ENCODE measurements at places on chromosomes 16 and 17. TPM values are rescaled to one million over a fixed set of nuclear protein-coding genes. Genes with fewer than 3 reads are reported as not detected.
A peak's percentile ranks its signal among the peaks of the same experiment; 100 is the strongest.

GRCh38 chr16:8376430-8376829 is 213.9 kb downstream of the TMEM114 start:
- DNase-seq: no peak

GRCh38 chr16:68290450-68290849 is 20.3 kb downstream of the SLC7A6OS start:
- DNase-seq: no peak

DNA sequence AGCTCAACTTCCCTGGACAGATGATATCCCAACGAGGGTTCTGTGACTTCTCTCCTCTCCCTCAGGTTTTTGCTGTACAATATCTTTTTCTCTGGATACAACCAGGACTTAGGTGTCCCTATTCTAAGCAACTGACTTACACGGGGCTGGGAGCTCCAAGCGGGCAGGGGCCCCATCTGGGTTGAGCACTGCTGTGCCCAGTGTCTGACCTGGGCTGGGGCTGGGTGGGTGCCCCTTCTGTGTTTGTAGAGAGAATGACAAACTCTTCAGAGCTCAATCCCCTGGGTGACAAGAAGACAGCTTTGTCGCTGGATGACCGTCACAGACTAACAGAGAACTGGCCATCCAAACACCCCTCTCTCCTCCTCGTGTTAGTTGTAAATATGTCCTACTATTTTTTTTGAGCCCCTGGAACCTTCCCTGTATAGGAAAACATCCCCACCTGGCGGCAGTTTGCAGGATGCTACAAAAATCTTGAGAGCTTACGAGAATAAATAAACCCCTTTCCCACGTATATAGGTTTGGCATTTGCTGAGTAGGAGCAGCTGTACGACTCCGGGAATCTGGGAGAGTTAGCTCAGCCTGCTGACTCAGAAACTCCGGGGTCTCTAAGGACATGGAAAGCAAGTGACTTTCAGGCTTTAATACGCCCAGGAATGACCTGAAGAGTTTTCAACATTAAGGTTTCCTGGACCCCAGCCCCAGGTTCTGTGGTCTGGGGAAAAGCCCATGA is 23.7 kb upstream of the RCVRN start:
- DNase-seq: no peak

DNA sequence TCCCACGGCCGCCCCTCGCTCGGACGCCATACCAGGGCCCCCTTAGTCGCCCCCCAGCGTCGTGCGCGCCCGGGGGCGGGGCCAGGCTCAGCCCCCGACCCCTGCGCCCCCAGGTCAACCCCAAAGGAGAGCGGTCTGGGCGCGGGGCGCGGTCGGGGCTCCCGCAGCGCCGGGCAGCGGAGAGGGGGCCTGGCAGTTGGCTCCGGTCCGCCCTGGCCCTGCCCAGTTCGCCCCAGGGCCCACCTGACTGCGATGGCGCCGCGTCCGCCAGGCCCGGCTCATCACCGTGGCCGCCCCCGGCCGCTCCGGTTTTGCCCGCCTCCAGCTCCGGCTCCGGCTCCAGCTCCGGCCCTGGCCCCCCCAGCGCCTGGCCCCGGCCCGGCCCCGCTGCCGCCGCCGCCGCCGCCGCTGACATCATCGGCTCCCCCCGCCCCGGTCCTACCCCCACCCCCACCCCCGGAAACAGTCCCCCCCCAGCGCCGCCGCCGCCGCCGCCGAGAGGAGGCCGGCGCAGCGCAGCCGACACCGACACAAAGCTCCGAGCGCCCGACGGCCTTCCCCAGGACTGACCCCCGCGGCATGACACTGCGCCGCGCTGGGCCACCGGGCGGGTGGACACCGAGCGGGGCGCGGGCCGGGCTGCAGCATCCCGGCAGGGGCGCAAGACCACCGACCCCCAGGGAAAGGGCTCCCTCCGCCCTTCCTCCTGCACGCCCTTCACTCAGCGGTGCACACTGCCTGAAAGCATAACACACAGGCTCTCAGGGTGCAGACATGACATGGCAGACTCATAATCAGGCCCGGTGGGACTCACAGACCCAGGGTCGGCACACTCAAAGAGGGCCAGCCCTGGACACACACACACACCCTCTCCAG is at the start of gene ZBTB4:
Gene ZBTB4, minus strand, starts transcription at position 419 of the 876 bp plus-strand sequence. CDS start 12,830 bp downstream, outside the sequence.
- DNase-seq: no peak

GRCh38 chr16:31402687-31403086 is 9.6 kb downstream of the ITGAD start:
- DNase-seq: no peak

GRCh38 chr16:10971560-10971961 is 27.2 kb downstream of the CLEC16A start:
- no peak for DNase-seq

DNA sequence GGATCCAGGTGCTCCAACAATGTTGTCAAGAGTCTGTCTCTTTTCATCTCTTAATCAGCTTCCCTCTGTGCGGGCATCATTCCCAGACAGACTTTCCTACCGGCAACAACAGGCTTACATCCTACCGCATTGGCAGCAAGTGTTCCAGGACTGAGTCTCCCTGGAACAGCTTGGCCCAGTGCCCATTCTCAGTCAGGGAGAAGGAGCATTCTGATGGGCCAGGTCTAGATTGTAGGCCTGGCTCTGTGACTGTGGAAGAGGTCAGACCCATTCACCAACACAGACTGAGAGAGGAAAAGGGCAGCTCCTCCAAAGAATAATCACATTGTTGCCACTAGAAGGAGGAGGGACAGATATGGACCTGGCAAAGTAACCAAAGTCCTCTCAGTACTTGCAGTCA is 68.1 kb upstream of the TMEM132E start:
- no peak for DNase-seq

DNA sequence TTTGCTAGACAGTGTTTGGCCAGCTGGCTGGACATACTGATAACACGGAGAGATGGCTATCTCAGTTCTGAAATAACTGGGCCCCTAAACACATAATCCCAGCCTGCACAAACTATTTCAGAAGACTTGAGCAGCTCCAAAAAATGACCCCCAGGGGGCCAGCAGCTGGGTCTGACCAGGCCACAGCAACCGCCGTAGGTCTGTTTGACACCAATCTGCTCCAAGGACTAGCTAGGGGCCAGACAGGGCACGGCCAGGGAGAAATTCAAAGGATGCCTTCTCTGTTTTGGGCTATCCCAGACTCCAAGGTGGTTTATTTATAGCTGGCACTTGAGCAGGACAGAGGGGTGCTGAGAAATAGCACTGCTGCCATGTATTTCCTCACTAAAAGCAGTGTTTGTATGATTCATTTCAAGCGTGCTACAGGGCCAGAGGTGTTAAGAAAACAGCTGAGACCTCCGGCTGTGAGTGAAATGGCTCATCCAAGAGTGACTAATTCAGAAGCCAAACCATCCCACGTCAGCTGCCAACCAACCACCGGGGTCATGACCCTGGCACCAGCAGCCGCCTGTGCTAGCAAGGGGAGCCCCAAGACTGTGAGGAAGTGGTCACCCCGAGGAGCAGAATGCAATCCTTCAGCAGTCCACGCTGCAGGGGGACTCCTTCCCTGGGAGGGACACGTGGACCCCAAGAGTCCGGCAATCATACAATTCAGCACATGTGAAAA is 5.7 kb downstream of the GGA2 start:
- DNase-seq: no peak

DNA sequence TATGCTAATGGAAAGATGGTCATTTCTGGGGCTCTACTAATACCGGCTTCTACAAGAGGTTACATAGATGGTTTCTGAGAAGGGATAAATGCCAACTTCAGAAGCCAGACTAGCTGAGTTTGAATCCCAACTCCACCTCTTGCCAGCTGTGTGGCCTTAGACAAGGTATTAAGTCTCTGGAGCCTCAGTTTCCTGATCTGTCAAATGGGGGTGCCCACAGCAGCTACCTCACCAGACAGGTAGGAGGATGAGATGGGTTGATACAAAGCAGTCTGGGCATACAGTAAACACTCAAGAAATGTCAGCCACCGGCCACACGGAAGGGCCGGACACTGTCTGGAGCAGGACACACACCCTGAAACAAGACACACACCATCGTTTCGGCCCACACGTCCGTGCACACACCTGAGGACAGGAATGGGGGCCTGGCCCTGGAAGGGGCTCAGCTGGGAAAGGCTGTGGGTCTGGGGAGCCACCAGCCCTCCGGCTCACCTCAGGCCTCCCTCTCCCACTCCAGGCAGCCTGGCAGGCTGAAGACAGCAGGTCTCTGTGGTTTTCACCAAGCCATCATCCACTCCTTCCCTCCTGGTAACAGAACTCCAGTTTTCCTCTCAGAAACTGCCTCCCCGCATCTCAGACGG is 5.5 kb downstream of the KNOP1 start:
- peak; percentile 28 for DNase-seq

GRCh38 chr16:12793120-12793864 is 10.4 kb downstream of the CPPED1 start:
- DNase-seq: no peak

- no peak for DNase-seq
Observed at GRCh38 chr17:81090361-81091136, 55.6 kb downstream of the BAIAP2 start.

GRCh38 chr16:56469748-56470147 is 18.4 kb downstream of the OGFOD1 start:
- DNase-seq: no peak

- peak; percentile 1 for DNase-seq
Observed at GRCh38 chr17:79633154-79633553, 22.3 kb upstream of the RBFOX3 start.

DNA sequence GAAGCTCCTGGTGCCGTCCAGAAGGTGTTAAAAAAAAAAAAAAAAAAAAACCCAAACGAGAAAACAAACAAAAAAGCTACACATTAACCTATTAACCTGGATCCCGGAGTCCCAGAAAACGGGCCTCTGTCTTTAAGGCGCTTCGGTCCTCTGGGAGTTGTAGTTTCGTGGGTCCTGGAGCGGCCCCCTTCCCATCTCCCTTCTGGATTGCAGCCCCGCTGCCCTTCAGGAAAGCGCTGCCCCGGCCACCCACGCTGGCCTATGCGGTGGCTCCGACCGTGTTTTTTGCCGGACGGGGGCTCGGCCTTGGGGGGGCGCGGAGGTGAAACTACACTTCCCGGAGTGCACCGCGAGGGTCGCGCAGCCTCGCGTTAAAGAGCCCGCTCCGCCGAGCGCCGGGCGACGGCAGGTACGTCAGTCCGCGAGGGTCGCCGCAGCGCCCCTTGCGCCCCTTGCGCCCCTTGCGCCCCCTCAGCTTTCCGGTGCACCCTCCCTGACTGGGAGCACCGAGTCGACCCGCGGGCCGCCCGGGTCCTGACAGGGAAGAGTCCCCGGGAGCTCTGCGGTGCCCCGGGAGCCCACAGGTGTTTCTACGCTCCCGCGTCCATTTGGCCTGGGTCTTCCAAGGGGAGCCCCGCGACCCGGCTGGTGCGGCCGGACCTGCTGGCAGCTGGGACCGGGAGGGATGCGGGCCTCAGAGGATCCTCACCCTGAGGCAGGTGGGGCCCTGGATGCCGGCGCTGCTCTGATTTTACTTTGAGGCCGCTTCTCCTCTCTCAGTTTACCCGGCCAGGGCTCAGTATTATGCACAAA is at the start of gene FCSK:
Gene FCSK, plus strand, starts transcription at position 374 of the 813 bp plus-strand sequence. CDS start 8,596 bp downstream, outside the sequence.
- peak; percentile 64 for DNase-seq

GRCh38 chr16:6977291-6977690 is 355.4 kb upstream of the RBFOX1 start:
- DNase-seq: no peak

GRCh38 chr17:57423541-57423940 is 167.2 kb downstream of the MSI2 start:
- DNase-seq: no peak

GRCh38 chr17:58328195-58329034 is at the start of gene TSPOAP1:
Gene TSPOAP1 (minus strand): TSS chr17:58328795. CDS start chr17:58327920, 875 bp downstream.
- peak; percentile 85 for DNase-seq

DNA sequence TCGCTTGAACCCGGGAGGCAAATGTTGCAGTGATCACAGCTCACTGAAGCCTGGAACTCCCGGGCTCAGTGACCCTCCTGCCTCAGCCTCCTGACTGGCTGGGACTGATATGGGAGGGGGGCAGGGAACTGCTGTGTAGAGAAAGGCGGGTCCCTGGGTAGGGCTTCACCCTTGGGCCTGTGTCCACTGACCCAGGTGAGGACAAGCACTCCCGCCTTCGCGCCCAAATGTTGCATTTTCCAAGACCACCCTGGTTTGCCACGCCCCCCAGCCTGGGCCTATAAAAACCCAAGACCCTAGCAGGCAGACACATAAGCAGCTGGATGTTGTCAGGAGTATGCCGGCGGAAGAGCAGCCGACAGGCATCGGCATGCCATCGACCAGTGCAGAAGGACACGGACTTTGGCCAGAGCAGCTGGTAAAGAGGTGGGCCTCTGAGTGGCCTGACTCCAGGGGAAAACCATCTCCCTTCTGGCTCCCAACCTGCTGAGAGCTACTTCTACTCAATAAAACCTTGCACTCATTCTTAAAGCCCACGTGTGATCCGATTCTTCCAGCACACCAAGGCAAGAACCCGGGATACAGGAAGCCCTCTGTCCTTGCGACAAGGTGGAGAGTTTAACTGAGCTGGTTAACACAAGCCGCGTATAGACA is 19.1 kb downstream of the SMYD4 start:
- DNase-seq: no peak

DNA sequence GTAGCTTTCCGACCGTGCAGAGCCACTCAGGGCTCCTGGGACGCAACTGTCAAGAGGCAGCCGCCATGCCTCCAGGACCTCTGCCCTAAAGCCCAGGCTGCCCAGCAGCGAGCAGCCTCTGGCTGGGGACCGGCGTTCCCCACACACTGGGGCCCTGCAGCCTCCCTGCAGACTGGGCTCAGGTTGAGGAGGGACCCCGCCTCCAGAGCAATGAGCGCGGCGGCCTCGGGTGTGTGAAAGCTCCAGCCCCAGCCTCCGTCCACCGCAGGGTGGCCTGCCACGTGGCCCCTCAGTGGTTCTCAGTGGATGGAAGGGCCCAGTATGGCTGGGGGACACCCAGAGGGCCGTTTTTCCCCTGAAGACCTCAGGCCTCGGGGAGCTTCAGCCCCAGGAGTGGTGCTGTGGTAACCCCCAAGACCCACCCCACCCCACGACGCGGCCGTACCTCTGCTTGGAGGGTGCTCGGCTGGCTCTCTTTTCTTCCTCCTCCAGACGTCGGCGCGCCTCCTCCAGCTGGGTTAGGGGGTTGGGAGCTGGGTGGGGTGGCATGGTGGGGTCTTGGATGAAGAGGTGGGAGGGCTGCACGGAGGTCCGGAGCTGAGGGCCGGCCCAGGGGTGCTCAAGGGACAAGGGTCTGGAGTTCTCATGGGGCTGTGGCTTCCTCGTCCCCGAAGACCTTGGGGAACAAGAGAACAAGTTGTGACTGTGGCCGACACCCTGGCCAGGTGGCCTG is 10.2 kb downstream of the PDIA2 start:
- no peak for DNase-seq

The PRCD gene
- 23.6 TPM for total RNA-seq

The OSGIN1 gene
- total RNA-seq: 8.4 TPM

The CACNA1H gene
- total RNA-seq: 7.8 TPM

The SULT1A4 gene
- total RNA-seq: 12.1 TPM

The SCN4A gene
- 0.70 TPM for total RNA-seq

The MYH8 gene
- total RNA-seq: 0.09 TPM

The CFAP97D1 gene
- total RNA-seq: 0.22 TPM

Data from dorsolateral prefrontal cortex (tissue), 122 donors.